Activated CD4-positive, CD25-positive, alpha-beta regulatory T cell treated with anti-CD3 and anti-CD28 coated beads, Interleukin-2, amount 50 U/mL, for 16 hours (primary cell): ENCODE measurements at places on chromosomes 7 and 10.

- no peak for DNase-seq
Observed at GRCh38 chr10:122290833-122291532, 19.9 kb downstream of the BTBD16 start.

GRCh38 chr10:84296091-84296981, 32.1 kb upstream of the CCSER2 start:
- DNase-seq, result no peak

DNA sequence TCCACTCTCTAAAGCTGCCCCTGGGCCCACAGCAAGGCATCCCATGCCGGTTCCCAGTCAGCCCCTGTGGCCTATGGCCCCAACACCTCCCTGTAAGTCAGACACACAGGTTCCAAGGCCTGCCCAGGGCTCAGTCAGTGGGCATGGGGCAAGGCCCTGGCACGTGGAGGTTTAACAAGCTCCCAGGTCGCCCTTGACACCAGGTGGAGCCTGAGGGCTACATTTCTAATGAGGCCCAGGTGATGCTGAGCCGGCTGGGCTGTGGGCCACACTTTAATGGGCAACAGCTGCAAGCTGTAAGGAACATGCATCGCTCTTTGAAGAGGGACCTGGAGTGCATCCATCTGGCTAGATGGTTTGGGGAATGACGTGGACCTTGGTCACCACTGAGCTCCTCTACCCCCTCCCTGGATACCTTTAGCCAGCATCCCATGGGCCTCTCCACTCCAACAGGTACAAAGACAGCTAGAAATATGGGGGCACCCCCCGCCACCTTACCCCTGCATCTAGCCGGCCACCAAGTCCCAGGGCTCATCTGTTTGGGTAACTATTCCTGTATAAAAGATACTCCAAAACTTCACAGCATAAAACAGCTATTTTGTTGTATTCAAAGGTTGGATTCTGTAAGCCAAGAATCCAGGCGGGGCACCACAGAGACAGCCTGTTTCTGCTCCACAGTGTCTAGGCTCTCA, 122.5 kb downstream of the OAT start:
- DNase-seq, result no peak

GRCh38 chr7:155557778-155558177, 11.4 kb upstream of the CNPY1 start:
- no peak for DNase-seq

DNA sequence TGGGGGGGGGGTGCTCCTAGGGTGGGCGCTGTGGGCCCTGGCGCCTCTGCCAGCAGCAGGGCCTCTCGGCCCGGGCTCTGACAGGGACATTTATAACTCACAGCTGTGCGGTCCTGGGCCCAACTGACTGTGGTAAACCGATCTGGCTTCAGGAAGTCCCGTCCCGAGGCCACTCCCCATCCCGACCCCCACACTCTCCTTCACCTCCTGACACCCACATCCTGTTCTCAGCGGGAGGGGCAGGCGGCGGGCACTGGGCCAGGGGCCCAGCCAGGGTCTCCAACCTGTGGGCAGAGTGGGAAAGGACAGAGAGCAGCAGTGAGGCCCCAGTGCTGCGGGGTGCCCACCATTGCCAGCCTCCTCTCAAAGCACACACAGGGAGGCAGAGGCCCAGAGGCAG, 69.1 kb downstream of the ZMIZ1 start:
- no peak for DNase-seq

DNA sequence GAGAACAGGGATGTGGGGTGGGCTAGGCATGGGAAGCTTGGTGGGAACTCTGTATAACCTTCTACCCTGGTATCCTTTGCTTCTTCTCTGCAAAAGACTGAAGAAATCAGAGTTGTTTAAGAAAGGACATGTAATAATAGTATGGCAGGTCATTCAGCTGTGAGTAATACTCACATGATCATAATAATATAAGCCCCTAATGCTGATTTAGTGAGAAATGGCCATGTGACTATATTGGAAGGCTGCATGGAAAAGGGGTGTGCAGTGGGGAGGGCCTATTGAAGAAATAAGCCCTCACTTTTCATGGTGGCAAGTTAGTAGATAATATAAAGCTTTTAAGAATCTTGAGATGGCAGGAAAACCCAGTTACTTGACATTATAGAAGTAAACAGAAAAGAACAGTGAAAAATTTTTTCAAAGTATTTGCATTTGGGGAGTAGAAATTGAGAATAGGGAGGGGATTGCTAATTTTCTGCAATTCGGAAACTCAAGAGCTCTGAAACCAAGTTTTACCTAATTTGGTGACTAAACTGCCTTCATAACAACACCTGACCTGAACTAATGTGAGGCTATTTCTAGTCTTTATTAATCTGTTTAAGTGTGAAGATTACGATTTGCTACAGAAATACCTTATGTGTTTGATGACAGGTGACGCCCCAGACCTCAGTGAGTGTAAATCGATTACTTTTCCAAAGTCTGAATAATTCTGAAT, 44.4 kb downstream of the ATXN7L1 start:
- DNase-seq, result no peak

DNA sequence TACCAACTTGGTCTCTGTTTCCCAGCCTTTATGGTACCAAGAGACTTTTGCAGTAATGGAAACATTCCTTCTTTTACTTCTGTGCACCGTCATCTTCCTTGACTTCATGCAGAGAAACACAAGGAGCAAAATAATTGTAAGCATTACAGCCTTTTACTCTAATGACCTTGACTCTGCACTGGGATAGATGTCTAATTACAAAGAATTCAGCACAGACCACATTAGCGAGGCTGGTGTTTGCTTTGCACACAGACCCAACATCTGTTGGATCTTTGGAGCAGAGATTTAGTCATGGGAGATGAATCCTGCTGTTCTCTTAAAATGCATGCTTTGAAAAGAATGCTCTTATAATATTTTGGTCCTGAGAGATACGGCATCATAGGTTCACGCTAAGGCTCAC, 261.6 kb downstream of the TWIST1 start:
- DNase-seq, result no peak

DNA sequence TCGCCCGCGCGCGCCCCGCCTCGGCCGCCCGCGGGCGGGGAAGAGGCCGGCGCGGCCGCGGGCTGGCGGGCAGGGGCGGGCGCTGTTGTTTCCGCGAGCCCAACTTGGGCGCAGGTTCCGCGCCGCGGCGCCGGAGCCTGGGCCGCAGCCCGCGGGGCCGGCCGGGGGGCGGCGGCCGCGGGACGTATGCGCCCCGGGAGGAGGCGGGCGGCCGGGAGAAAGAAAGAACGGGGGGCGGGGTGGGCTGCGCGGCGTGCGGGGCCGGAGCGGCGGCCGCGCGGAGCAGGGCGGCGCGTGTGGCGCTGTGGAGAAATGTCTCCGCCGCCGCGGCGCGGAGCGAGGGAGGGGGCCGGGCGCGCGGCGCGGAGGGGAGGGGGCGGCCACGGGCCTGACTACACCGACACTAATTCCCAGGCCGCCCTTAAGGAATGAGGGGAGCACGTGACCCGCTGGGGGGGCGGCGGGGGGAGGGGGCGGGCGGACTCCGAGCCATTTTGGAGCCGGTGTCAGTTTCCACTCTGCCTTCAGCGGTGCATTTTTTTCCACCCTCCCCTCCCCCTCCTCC, at the start of gene BMI1:
BMI1 (plus strand) TSS at position 509 of the 565 bp plus-strand sequence. CDS start 5,351 bp downstream, outside the sequence.
- no peak for DNase-seq
